ENCODE measurements at places on chromosomes 5 and 9.

DNA sequence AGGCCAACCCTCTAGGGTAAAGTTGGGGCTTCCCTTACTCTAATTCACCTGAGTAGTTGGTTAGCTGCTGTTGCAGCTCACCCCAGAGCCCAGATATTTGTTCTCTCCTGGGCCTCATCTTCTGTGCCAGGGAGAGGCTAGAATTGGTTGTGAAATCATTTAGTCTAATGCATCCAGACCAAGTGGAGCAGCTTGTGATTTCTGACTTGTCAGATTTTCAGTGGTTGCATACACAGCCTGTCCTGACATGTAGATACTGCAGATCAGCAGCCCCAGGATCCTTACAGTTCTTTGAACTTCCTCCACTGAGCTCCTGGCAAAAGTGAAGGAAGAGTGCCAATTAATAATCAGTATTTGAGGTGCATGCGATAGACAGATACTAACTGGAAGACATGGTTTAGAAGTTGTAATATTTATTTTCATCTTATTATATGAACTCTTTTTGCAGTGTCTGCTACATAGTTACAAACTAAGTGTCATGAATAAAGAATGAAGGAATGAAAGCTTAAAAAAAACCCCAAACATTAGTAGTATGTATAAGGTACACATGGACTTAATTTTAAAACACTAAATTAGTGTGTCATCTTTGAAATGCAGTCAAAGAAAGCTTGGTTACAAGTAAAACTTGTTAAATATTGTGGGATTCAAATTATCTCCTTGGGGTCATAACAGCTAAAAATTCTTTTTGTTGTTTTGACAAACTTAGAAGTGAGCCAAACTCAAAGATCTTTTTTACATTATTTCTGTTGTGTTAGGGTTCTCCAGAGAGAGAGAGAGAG is 128.5 kb downstream of the VPS13A start:
- no peak for DNase-seq

- no peak for DNase-seq
Measured at GRCh38 chr5:150258130-150258529, 31.4 kb downstream of the CAMK2A start.

- DNase-seq: no peak
Measured at GRCh38 chr5:67223211-67223610, 26.6 kb upstream of the CD180 start.

GRCh38 chr5:67989456-67989855 is 226.1 kb upstream of the PIK3R1 start:
- DNase-seq: no peak

- no peak for DNase-seq
Measured at GRCh38 chr5:158419186-158419585, 560.2 kb upstream of the CLINT1 start.

- no peak for DNase-seq
Measured at GRCh38 chr5:120564013-120564412, 99.9 kb downstream of the PRR16 start.

DNA sequence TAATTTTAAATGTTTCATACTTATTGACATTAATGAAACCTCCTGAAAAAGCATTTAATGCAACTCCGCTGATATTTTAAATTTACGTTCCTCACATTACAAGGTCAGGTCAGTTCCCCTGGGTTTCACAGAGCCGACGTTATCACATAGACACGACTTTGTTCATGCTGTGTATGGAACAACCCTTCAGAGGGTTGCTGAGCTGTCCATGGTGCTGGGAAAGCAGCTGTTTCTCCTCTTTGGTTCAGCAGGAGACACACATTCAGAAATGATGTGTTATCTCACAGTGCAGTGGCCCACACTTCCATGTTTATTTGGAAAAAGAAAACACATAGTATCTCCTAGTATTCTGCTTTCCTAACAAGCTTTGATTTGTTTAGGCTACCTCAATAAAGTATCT is 53.5 kb downstream of the PPP2R2B start:
- DNase-seq: no peak

- DNase-seq: no peak
Measured at GRCh38 chr9:128242828-128243214, 33.0 kb downstream of the GOLGA2 start.

GRCh38 chr9:130193531-130194377 is 21.6 kb downstream of the NCS1 start:
- no peak for DNase-seq

- no peak for DNase-seq
Measured at GRCh38 chr5:173807181-173807655, 80.9 kb upstream of the CPEB4 start.

Data from NCI-H1694 treated with DMSO at 0.1 percent for 48 hours (cell line).